ENCODE measurements at places on chromosomes 1 and 21.

DNA sequence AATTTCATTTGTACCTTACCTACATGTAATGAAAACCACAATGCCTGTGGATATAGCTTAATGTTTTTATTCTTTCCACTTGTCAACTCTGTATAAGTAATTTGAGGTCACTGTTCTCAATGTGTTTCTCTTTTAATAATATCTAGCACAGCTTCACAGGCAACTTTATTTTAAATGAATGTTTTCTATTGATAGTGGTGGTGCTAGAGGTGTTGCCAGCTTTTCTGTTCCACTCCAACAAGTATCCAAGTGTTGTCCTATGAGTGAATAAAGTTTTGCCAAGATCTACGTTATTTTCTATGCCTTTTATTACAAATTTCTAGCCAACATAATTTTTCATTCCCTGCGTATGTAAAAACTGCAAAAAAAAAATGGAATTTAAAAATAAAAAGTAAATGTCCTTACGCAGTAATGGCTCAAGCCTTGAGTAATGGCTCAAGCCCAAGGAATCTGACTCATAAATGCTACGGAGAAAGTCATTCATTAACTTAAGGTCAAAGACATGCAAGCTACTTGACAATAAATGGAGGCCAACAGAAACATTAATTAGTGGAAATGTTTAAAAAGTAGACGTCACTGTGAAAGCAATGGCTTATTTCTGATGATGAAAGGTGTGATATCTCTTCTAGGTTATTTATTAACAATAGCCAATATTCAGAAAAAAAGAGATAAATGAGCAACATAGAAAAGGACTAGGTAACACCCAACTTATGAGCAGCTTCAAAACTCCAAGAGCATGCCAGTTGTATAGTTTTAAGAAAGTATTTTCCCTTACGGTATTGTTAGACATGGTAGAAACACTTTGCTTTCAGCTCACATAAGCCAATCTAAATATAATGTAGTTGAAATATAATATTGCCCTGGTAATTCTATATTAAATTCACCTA, 71.4 kb downstream of the SLC44A5 start:
- DNase-seq, result no peak

DNA sequence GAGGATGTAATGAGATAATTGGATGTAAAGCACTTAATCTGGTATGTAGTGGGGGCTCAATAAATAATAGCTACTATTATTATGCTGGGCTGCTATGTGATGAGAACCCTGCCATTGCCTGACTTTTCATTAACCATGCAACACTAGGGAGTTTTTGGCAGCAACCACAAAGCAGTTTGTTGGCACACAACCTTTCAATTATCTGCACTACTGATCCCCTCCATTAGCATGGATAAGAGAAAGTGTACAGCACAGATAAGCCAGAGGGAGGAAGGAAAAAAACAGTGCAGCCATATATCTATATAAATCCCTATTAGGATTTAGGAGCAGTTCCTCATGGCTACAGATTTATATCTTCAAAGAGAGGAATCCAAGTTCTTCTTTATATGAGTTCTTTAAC, 498.5 kb downstream of the NUF2 start:
- DNase-seq, result no peak

DNA sequence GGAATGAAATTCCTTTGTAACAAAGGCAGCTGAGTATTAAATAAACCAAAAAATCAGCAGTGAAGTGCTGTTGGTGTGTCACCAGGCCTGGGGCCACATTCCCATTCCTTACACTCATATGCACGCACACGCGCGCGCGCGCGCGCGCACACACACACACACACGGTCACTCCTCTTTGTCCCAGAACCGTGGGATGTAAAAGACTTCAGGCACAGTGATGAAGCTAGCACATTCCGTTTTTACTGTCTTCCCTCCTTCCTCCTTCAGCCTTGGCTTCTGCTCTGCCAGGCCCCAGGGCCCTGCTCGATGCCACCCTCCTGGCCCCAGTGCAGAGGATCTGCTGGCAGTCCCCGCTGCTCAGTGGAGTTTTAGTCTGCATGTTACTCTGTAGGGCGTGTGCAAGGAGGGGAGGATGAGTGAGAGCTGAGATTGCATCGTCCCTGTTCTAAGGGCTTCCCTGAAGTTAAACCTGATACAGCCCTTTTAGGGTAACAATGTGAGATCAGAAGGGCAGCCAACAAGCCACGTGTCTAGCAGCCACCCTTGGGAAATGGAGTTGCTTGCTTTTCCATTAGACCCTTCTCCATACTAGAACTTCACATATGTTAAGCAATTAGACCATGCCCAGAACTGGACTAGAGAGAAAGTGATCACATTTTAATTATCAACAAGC, 71.7 kb upstream of the WDR26 start:
- DNase-seq, result no peak

DNA sequence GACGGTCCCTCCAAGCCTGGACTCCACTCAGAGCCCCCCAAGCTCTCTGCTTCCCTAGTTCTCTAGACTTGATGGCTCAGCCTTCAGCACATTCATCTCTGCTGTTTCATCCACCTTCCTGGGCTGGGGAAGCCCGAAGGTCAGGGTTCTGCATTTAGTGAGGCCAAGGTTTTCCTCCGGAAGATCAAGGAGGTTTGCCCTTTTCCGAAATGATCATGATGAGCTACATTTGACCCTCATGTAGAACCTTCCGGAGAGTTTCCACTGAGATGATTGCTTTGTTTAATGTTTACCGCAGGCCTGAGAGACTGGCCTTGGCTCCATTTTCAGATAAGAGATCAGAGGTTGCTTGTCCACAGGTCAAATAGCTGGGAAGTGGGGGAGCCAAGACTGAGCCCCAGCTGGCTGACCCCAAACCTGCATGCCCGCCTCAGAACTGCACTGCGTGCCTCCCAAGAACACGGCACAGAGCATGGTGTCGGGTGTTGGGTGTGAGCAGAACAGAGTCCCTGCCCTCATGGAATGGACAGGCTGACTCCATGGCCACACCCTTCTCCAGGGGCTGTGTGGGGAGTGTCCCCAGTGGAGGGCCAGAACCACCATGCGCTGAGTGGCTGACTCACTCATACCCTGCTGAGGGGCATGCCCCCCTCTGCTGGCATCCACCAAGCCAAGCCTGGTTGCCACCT, 200.8 kb upstream of the TMEM51 start:
- DNase-seq, result no peak

- DNase-seq, result no peak
Measured at GRCh38 chr1:209171151-209171550, 412.4 kb upstream of the CAMK1G start.

DNA sequence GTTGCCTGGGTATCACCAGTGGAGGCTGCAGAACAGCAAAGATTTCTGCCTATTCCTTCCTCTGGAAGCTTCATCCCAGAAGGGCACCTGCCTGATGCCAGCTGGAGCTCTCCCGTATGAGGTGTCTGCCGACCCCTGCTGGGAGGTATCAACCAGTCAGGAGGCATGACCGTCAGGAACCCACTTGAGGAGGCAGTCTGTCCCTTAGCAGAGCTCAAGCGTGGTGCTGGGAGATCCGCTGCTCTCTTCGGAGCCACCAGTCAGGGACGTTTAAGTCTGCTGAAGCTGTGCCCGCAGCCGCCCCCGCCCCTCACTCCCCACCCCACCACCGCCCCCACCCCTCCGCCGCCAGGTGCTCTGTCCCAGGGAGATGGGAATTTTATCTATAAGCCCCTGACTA, 23.1 kb upstream of the HFM1 start:
- no peak for DNase-seq

GRCh38 chr21:36691555-36692041, 7.3 kb upstream of the SIM2 start:
- no peak for DNase-seq

GRCh38 chr1:25500694-25501093, 42.7 kb upstream of the LDLRAP1 start:
- no peak for DNase-seq

DNA sequence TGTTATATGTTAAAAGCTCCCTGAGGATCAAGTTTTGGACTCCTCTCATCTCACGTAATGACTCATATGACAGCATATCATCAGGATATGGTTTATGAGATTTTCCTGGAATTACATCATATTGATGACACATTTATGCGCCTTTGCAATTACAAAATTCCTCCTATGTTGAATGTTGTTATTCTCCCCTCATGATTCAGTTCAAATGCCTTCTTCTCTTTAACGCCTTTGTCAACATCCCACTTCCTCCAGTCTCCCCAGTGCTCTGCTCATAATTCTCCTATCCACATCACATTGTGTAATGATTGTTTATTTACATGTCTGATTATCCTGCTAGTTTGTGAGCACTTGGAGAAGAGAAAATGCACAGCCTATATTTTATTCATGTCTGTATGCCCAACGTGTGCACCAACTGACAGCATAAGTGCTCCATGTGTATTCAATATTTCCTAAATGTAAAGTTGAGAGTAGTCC, 80.9 kb upstream of the BACH1 start:
- no peak for DNase-seq

DNA sequence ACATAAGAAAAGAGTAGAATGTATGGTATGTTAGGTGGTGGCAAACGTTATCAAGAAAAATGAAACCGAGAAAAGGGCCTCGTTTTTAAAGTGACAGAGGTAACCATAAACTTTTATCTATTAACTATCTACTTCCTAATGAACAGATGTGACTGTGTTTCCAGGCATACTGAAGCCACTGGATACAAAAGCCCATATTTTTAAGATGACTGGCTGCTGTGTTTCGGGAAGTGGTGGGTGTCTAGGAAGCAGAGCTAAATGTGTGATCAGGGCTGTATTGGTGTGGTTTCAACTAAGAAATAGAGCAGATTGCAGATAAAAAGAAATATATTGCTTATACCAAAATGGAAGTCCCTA, 71.8 kb downstream of the CHRM3 start:
- DNase-seq, result no peak
